ENCODE measurements at places on chromosomes 3 and 15.

GRCh38 chr3:189042832-189043231 lies 128.9 kb upstream of the TPRG1 start:
- DNase-seq, result no peak

DNA sequence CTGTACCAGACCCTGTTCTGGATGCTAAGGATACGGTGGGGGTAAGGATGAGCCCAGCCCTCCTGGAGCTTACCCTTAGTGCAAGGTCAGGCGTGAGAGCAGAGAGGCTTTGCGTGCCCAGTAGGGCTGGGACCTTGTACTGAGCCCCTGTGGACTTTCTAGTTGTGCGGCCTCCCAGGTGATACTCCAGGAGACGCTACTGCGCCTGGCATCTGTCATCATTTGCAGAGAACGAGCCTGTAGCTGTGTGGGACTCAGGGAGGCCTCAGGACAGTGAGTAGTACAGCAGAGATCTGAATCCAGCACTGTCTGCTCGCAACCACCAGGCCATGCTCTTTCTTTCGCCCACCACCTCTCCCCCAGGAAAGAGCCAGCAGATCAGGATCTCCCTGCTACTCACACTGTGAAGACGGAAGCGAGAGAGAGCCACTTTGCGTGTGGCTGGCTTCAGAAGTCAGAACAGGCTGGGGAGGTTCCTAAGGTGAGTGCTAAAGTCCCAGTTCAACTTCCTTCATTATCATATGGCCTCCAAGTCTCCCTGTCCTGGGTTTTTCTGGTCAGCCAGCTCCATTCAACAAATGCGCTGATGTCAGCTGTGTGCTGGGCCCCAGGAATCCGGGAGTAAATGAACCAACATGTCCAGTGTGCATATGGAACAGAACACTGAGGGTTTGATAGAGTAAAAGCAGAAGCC lies 38.2 kb upstream of the ITGA11 start:
- no peak for DNase-seq

- DNase-seq, result no peak
These were observed 330 bp upstream of the TBC1D2B start for GRCh38 chr15:78077871-78078210.

DNA sequence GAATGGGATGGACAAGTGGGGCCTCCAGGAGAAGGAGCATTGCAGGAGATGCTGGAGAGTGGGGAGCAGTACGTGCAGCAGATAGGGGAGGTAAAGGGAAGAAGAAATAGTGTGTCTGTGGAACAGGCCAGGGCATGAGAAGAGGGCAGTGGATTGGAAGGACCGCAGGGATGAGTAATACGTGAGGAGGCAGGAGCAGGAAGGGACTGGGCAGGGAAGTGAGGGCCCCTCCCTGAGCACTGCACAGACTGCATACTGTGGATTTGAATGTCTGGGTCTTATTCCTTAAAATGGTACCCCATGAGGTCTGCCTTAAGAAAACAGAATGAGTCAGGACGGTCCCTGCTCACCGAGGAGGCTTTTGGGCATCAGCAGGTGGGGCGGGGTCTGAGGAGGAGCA lies 210.0 kb upstream of the NDN start:
- no peak for DNase-seq

GRCh38 chr15:98611808-98612207 lies 36.5 kb upstream of the IGF1R start:
- no peak for DNase-seq

DNA sequence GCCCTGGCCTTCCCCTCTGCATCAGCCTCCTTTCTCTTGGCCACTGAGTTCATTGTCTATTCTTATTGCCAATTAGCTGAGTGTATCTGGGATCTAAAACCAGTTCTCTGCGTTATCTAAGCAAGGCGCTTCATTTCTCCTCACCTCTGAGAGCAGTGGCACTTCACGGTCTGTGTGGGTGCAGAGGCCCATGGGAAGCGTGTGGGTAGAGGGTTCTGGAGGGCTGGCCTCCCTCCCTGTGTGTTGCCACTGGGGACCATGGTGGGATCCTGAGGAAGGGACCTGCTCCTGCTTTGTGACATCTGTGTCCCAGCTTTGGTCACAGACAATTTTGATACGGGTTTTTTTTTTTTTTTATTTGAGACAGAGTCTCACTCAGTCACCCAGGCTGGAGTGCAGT lies 32.7 kb downstream of the EDEM1 start:
- DNase-seq, result no peak

GRCh38 chr15:100781061-100781960 lies 98.3 kb upstream of the ALDH1A3 start:
- no peak for DNase-seq

DNA sequence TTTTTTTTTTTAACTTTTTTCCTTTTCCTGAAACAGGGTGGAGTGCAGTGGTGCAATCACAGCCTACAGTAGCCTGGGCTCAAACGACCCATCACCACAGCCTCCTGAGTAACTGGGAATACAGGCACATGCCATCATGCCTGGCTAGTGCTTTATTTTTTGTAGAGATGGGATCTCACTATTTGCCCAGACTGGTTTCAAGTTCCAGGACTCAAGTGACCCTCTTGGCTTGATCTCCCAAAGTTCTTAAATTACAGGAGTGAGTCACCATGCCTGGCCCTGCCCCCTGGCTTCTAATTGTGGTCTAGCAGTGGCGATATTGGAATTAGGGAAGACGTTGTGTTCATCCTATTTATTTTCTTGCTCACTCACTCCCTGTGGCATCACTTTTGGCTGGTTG lies 1138.4 kb downstream of the SI start:
- no peak for DNase-seq

- no peak for DNase-seq
These were observed 488.3 kb upstream of the ALCAM start for GRCh38 chr3:104878395-104878794.

GRCh38 chr3:115977866-115978265 lies 354.6 kb downstream of the GAP43 start:
- no peak for DNase-seq

GRCh38 chr15:64247906-64248541 lies 85.2 kb upstream of the PPIB start:
- no peak for DNase-seq

GRCh38 chr3:183182732-183183610 lies 20.4 kb upstream of the LAMP3 start:
- DNase-seq, result no peak

- DNase-seq, result no peak
These were observed 4.9 kb upstream of the MAGEF1 start for GRCh38 chr3:184716622-184717398.

DNA sequence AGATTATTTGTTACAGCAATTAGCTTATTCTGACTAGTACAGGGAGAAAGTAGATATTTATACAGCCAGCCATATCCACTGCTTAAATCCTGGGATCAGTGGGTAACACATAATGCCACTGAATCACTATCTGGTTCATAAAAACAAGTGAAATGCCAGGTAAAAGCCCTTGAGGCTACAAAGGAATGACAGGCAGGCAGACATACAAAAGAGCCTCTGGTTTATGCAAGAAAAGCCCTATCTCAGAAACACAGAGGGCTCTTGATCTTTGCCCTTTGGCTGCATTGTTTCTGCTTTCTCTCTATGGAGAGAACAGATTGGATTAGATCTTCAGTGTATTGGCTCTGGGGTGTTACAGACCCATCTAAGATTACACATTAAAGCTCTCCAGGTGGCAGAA lies 115.4 kb upstream of the GADL1 start:
- DNase-seq, result no peak

DNA sequence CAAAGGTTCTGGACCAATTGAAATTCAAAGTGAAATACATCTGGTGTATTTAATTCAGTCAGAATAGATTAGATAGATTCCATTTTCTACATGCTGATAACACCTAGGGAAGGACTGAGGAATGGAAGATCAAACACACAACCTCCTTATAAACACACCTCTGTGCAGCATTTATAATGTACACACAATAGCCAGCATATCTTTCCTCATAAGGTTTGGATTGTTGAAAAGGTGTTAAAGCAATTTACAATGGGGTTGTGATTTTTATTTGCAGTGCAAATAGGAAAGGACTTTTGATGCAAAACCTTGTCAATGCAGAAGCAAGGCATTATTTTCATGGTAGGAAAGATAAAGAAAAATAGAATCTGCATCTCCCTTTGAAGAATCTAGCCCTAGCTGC lies 448.9 kb upstream of the KCNMB2 start:
- no peak for DNase-seq

DNA sequence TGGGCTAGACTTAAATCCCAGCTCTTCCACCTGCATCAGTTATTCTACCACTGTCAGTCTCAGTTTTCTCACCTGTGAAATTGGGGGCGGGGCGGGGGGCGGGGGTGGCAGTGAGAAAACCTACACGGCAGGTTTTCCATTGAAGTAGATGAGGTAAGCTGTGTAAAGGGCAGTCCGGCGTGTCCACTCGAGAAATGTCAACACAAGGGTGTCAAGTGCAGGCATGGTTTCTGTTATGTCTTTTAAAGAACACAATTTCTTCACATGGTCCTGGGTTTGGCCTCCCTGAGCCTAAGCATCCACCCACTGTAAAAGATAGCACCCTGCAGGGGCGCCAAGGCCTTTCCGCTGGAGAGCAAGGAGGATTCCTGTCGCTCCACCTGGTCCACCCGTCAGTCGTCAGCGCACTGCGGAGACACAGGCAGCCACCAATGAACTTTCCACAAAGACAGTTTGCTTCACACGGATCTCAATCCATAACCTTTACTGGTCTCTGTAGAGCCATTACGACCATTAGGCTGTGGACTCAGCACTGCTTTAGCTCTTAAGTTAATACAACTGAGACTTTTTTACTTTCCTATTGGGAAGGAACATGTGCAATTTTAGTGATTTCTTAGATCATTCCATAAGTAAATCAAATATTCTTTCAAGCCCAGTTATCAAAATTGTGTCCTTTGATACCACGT lies 99.5 kb upstream of the FOXB1 start:
- no peak for DNase-seq

GRCh38 chr3:27540231-27540630 lies 56.0 kb upstream of the SLC4A7 start:
- no peak for DNase-seq

DNA sequence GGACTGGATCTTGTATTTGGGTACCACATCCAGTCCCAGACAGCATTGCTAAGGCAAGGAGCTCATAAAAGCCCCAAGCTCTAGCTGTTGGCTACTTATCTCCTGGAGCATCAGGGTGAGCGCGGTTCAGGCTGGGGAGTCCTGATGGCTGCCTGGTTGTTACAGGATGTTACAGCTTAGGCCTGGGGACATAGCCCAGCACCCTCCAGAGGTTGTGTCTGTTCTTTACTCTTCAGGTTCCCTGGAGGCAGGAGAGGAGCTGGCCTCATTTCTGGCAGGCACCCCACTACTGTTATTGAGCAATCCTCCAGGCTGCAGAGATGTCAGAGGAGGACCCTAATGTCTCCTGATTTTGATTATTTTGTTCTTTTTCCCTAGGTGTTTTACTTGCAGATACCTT lies 26.6 kb downstream of the APBA2 start:
- no peak for DNase-seq

DNA sequence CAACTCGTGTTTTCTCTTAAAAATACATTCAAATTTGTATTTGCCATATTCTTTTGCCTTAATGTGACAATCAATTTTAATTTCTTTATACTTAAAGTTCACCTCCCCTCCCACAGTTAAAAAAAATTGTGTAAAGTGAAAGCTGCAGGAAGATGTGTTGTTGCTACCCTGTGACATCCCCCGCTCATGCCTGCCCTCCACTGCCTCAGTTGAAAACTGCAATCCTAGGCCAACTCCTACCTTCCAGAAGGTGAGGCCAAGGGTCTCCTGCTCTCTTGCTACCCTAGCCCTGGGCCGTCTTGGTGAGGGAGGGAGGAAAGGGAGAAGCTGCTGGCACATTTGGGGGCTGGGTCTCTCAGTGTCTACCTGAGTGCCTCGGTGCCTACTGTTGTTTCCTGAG lies 57.0 kb upstream of the CMTM7 start:
- DNase-seq, result peak; percentile 57

GRCh38 chr15:60634815-60635214 lies 155.9 kb upstream of the ICE2 start:
- DNase-seq, result no peak

- DNase-seq, result no peak
These were observed 23.4 kb downstream of the SOX14 start for GRCh38 chr3:137787529-137787928.

- DNase-seq, result no peak
These were observed 173.8 kb upstream of the TLE3 start for GRCh38 chr15:70271422-70272088.

GRCh38 chr15:75823860-75824613 lies 19.2 kb upstream of the UBE2Q2 start:
- no peak for DNase-seq

- no peak for DNase-seq
These were observed 1.1 kb downstream of the EIF4G1 start for GRCh38 chr3:184315543-184315867.

DNA sequence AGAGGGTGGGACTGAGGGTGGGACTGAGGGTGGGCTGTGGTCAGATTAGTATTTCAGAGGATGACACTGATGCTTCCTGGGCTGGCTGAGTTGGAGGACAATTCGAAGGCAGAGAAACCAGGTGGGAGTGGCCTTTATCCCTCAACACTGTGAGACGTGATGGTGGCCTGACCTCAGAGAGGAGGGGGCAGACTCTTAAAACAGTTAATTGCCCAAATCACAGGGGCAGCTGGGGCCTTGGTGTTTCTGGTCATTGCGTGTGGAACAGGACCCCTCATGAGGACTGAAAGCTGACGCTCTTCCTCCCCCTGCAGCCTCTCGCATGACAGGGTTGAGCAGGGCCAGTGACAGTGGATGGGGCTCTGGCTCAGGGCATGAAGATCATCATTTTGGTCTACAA lies 18.7 kb downstream of the DNASE1L3 start:
- no peak for DNase-seq

DNA sequence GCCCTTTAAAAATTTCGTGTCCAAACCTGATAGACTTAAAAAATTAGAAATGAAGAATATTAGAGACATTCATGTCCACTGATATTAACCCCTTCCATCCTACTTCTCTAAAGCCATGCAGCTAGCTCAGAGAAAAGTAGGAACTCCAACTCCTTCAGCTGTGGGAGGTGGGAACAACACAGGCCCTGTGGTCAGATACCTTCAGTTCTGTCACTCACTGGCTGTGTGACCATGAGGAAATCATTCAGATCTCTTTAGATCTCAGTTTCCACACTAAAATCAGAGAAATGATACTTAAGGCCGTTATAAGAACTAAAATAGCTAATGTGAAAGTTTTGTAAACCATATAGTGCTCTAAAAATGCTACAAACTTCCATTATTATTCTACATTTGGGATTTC lies 209.8 kb downstream of the TNIK start:
- no peak for DNase-seq

GRCh38 chr15:93066834-93067648 lies 22.0 kb downstream of the RGMA start:
- DNase-seq, result no peak
